Activated T-cell treated with anti-CD3 and anti-CD28 coated beads, Interleukin-2, amount 50 U/mL, for 72 hours (primary cell): ENCODE measurements at places on chromosomes 2 and 18. TPM values are rescaled to one million over a fixed set of nuclear protein-coding genes. Genes with fewer than 3 reads are reported as not detected.

DNA sequence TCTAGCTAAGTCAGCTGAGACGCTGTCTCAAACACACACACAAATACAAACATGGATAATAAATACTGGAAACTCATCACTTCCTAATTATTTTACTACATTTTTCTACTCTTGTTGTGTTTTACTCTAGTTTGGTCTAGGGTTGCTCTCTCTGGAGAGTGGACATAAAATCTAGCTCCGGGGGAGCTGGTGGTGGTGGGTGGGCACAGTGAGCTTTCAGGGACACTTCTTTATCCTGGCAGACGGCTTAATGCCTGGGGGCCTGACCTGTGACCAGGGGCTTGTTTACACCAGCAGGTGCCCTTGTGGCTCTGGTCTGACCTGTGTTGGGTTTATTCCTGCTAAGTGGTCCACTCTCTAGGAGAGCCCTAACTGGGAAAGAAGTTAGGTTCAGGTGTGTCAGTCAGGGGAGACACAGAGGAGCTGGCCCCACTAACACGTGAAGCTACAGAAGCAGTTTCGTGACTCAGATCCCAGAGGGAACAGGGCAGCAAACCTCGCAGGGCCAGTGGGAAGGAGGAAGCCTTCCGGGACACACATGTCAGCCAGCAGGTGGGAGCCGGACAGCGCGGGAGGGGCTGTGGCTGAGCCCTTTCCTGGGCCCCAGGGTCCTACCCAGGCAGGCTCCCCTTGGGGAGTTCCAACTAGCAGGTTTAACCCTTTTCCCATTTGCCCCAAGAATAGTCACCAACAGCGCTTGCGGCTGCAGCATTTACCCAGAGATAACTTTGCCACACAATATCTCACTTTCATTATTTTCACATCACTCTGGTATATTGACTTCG, 22.5 kb upstream of the BOK start:
- DNase-seq: no peak

GRCh38 chr2:104620801-104621200, 233.1 kb upstream of the POU3F3 start:
- DNase-seq: no peak

GRCh38 chr2:129729011-129729410, 250.5 kb upstream of the RAB6C start:
- no peak for DNase-seq

DNA sequence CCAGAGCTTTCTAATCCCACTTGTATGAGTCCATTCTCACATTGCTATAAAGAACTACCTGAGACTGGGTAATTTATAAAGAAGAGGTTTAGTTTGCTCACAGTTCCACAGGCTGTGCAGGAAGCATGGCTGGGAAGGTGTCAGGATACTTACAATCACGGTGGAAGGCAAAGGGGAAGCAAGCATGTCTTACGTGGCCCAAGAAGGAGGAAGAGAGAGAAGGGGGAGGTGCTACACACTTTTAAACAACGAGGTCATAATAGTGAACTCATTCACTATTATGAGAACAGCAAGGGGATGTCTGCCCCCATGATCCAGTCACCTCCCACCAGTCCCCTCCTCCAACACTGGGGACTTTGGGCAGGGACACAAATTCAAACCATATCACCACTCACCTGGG, 67.8 kb downstream of the TTC32 start:
- DNase-seq: no peak

GRCh38 chr18:78330766-78331165, 648.9 kb upstream of the SALL3 start:
- DNase-seq: no peak

GRCh38 chr2:103860016-103860415, 993.9 kb upstream of the POU3F3 start:
- no peak for DNase-seq

DNA sequence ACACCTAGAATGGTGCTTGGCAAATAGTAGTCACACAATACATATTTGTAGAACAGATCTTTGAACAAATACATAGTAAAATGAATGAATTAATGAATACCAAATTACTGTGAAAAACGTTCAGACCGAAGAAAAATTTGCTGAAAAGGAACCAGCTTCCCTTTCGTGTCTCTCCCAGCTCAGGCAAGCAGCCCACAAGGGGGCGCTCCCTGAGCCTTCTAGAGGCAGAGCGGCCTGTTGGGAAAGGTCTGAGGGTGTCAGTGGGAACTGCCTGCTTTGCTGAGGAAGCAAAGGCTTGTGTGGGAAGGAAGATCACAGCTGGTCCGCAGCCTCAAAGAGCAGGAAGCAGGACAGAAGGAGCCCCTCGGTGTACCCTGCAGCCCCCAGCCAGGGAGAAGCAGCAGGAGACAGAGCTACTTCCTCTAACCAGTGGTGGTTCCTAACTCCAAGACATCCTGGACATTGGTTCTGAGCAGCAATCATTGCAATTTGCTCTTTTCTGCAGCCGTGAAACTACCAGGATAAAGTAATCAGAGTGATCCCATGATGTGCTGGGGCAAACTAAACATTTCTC, 231.1 kb downstream of the ANKRD30B start:
- peak; percentile 46 for DNase-seq

- DNase-seq: peak; percentile 75
These were observed 646 bp downstream of the PHLPP1 start for GRCh38 chr18:62715759-62716615.

DNA sequence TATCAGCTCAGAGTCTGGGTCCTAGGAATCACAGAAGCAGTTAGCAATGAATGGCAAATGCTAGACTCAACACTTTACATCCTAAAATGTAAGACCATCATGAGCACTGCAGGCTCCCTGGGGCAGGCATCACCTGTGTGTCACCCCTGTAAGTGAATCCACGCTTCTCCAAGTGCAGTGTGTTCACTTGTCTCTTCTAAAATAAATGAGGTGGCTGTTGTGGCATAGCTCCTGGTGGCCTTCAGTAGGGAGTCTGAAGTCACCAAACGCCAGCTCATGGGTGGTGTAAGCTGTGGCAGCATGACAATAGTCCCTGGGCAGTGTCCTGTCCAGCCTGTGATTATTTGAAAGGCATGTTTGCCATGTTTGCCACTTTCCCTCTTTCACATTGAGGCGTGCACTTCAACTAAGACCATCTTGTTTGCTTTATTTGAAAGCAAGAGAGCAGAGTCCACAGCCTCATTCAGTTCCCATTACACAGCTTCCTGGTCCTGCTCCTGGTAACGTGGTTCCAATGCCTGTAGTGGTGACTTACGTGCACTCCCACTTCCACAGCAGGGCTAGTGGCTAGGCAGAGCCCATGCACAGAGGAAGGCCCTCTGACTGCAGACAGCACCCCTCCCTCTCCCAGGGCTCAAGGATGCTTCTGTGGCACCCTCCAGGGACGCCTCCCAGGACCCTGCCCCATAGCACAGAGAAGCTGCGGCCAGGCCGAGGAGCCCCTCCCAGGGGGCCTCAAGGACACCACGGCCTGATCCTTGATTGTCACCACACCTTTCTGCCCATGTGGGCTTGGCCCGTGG, 24.3 kb downstream of the COA5 start:
- no peak for DNase-seq

GRCh38 chr2:201900362-201900761, 94.0 kb downstream of the CDK15 start:
- no peak for DNase-seq

Gene HOXD13
- total RNA-seq: not detected

GRCh38 chr18:26004832-26005231, 85.6 kb downstream of the SS18 start:
- DNase-seq: no peak

DNA sequence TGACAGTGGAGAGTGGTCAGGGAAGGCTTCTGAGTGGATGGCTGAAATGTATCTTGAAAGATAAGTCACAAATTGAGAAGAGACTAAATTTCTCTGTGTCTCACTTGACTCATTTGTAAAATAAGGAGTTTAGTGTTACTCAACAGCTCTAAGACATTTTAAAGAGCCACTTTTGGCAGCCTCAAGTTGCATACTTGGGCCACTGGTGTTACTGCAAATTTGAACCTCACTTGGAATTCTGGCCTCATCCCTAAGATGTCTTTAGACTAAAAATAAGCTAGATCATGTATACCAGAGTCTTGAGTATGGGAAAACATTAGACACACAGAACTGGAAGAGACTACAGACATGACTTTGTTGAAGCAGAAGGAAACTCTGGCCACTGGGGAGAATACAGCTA, 4.5 kb upstream of the MTLN start:
- no peak for DNase-seq

DNA sequence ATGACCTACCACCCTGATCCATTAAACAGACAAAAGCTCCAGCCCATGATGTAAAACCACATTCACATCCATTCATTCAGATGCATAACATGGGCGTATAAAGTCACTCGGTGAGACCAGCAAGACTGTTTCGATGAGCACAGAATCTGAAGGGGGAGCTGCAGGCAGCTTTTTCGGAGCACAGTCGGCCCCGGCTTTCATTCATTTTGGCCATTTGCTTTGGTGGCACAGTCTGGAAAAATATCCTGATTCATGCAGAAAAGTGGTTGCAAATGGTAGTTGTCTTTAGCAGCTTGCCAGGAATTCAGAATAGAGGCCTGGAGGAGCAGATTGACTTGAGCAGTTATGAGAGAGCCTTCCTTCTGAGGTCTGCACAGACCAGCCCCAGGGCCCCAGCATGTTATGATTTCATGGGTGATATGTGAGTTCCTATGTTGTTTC, 11.2 kb downstream of the ARID5A start:
- no peak for DNase-seq

DNA sequence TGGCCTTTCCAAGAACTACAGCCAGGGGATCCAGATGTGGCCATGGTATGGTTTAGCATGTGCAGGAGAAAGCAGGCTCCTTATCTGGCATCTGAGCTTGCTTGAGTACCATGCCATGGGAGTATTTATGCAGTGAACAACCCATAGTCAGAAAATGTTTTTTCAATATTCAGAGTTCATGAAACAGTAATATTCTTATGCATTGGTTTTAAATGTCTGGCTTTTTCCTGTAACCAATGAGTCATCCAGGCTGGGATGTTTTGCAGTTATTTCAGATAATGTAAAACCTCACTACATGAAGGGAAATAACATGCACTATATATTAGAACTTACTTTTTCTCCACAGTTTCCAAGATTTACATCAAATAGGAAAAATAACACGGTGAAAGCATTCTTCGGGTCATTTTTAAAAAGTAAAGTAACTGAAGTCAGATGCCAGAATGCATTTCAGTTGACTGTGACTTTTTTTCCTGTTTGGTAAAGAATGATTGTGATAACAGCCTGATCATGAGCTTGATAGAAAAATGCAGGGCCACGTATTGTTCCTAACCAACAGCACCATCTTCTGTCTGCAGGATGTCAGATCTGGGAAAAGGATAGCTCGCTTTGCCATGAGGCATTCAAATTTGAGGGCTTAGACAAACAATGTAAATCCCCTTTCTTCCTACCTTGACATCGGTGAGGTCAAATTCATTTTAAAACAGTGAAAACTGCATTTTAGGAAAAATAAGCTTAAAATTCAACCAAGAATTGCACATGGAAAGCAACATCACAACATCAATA, 152.8 kb downstream of the DSC3 start:
- DNase-seq: no peak

Gene MTLN
- total RNA-seq: 43.0 TPM

DNA sequence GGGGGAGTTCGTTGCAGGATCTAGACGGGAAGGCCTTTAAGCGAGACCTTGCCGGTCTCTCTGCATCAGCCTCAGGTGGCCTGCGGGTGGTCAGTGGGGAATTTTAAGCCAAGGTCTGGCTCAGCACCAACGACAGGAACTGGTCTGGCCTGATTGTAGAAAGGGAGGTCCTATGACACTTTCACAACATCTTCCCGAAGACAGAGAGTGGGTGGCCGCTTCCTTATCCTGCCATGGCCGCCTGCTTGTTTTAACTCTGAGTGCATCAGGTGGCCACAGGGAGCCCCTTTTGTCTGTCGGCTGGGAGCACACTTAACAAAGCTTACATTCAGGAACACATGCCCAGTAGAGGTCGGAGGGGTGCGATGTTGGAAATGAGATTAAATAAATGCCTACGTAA, 363.7 kb upstream of the MYT1L start:
- no peak for DNase-seq

Gene STK36
- 22.1 TPM for total RNA-seq

DNA sequence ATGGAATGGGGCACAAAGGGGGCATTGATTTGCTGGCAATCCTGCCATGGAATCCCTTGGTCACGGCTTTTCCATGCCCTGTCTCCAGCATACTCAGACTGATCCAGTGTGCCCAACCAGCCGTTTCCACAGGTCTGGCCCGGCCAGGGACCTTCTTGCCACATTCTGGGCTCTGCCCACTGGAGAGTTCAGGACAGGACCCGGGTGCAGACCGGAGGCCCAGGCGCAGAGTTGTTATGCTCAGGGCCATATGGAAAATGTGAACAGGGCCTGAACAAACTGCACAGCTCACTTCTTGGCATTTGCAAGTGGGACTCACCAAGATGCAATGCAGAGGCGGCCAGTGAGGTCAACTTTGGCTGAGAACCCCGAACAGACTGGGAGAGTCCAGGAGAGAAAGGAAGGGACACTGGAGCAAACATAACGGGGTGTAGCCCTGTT, 15.6 kb upstream of the ASAP2 start:
- DNase-seq: no peak

Gene CDH19
- not detected for total RNA-seq

Gene DSC3
- not detected for total RNA-seq

Gene CRYGD
- total RNA-seq: not detected

DNA sequence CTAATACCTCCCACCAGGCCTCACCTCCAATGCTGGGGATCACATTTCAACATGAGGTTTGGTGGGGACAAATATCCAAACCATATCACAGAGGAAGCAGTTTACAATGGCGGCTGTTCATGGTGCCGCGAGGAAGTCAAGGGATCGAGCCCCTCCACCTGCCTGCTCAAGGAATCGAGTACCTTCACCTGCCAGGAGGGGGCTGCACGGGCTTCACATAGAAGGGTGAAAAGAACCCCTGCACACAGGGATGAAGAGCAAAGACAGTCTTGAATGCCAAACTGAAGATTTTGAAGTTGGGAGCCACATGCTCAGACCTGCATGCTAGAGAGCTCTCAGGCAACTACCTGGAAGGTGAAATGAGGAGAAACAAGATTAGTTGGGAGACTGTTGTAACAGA, 110.3 kb downstream of the KCNF1 start:
- DNase-seq: no peak

Gene SLC5A7
- not detected for total RNA-seq

Gene KIF3C
- total RNA-seq: 4.2 TPM

Gene STON1
- 2.8 TPM for total RNA-seq

DNA sequence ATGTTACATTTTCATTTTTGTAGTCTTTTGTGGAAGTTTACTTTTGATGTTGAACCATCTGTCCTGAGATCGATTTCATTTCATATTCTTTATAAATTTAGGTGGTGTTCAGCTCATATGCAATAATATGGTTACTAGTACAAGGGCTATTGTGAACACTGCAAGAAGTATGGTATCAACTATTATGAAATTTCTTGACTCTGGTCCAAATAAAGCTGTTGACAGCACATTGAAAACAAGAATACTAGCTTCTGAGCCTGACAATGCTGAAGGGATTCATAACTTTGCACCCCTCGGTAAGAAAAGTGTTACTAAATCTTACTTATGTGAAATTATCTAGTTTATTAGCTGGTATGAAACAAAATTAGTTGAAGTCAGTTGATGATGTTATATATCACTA, 124.9 kb upstream of the TTC27 start:
- no peak for DNase-seq

- DNase-seq: no peak
These were observed 248.2 kb upstream of the TNP1 start for GRCh38 chr2:217108086-217108485.
